ENCODE measurements at places on chromosomes 5 and 9.

GRCh38 chr9:116179568-116179967 lies 26.0 kb downstream of the PAPPA start:
- no peak for DNase-seq

DNA sequence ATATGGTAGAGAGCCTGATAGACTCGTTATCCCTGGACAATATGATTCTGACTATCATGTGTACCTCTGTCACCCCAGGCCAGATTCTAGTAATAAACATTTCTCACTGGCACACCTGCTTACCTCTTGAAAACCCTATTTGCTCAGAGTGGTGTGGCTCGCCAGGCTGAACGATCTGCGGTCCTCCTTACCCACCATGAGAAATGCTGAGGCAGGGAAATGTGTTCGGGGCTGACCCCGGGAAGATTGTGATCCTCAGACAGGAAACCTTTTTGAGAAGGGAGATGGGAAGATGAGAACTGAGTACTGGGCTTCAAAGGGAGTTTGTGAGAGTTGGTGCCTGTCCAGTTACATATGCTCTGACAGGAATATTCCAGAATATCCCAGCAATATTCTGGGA lies 10.7 kb upstream of the PRXL2C start:
- DNase-seq = no peak

GRCh38 chr5:171808951-171809350 lies 23.3 kb downstream of the SMIM23 start:
- no peak for DNase-seq

DNA sequence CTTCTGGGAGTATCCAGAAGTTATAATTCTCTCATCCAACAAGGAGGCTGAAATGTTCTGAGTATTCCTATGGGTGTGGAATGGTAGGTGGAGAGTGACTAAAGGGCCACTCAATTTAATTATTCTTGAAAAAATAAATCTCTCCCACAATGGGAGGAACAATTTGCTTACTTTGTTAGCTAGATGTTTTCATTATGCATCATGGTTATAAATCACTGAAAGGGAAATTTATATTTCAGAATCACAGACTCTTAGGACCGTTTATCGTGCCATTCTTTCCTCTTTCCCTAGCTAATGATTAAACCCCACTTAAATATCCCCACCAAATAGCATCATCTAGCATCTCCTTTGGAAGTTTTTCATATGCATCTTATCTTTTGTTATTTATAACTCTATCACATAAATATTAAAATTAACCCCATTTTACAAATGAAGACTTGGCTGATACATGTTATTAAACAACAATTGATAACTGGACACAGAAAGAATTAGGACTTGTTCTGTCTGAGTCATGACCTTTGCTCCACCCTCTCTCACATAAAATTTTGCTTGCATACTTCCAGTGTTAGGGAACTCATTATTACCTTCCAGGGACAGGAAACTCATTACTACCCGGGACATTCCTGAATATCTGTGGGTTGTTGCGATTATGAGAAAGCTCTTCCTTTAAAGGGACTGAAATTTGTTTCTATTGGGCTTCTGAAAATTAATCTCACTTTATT lies 94.9 kb upstream of the NMUR2 start:
- no peak for DNase-seq

DNA sequence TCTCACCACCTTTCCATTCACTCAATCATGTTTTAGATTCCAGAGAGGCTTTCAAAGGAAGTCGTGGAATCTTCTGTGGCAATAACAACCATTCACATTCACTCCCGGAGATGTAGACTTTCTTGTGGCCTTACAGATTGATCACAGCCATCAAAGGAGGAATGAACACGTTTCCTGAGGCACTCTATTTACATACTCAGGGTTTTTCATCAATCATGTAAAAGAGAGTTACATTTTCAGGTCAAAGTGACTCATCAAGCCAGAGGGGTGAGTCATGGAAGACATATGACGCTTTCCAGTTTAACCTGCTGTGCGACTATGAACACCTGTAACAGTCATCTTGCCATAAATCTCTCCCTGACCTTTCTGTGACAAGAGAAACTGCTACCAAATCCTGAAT lies 39.3 kb upstream of the RAD23B start:
- DNase-seq = peak; percentile 62

DNA sequence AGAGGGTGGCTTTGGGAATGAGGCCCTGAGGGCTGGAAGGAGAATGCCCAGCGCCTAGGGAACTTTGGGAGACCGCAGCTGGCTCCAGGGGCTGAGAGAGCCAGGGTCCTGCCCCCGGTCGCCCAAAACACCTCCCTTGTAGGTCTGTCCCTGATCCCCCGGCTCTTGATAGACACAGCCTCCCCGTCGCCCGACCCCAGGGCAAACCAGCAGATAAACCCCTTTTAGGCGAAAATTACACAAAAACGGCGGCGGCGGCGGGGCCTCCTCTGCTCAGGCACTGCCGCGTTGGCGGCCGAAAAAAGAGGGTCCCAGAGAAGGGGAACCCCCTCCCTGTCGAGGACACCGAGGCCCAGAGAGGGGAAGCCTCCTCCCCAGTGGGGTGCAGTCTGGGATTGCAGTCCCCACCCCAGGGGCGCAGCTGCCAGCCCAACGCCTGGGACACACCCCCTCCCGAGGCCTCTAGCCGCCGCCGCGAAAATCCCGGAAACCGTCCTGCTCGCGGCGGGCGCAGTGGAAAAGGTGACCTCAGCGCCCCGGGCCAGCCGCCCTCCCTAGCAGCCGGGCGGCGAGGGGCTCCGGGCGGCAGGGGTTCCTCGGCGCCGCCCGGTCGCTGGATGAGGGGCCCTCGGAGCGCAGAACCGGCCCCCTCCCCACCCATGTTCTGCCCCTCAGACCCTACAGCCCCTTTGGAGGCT lies 3.1 kb upstream of the BARX1 start:
- DNase-seq = no peak

- peak; percentile 67 for DNase-seq
Measured at GRCh38 chr9:16824545-16825330, 45.7 kb downstream of the BNC2 start.

GRCh38 chr5:9126490-9126889 lies 419.4 kb downstream of the SEMA5A start:
- DNase-seq = no peak

GRCh38 chr5:65327582-65327981 lies 154.1 kb downstream of the ADAMTS6 start:
- DNase-seq = peak; percentile 3

DNA sequence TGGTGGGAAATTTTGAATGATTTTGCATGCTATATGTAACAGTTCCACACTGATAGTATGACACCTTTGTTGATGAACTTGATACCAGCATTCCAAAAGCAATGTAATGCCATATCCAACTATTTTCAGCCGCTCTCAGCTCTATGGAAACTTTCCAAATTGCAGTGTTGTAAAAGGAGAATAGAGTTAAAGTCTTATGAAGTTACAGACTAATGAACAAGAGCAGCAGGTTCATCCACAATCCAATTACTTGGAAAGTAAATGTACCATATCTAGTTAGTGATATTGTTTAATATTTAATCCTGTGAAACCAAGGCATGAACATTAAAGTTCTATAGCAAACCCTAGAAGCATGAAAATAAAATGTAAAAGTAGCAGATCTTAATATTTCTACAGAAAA lies 418.2 kb downstream of the TUSC1 start:
- DNase-seq = no peak

DNA sequence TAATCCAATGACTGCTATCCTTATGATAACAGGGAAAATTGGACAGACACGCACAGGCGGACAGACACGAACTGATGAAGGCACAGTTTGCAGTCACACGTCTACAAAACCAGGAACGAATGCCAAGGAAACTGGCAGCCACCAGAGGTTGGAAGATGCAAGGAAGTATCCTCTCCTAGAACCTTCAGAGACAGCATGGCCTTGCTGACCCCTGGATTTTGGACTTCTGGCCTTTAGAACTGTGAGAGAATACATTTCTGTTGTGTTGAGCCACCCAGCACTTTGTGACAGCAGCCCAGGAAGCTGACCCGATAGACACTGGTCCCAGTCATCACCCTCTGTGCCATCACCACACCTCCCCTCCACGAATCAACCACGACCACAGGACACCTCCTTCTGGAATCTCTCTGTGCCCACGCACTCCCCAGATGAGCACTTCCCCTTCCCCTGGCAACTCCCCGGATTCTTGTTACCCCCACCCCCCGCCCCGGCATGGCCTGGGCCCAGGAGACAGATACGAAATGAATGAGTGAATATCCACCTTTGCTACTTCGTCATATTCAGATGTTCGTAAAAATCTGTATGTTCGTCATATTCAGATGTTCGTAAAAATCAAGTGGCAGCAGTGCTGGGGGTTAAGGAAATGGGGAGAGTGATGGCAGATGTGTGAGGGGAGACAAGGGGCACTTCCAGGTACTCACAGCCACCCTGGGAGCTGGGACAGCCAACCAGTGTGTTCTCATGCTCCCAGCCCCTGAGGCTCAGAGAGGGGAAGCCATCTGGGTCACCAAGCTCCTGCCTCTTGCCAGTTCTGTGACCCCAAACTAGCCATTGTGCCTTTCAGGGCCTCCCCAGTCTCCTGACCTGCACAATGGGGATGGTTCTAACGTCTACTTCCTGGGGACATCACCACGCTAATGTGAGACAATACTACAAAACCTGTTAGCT lies 18.5 kb downstream of the GBGT1 start:
- DNase-seq = no peak

DNA sequence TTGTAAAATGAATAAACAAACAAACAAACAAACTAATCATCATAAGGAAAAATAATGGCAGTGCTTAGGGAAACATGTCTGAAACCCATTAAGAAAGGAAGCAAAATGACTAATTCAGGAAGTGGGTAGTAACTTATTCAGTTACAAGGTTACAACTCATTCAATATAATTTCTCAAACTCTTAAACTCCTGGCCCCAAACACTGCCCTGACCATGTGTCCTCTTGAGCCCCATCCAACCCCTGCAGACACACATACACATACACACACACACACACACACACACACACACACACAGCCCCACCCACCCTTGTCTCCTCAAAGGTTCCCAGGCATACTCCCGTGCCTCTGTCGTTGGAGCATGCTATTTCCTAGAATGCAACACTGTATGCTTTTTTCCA lies 193.9 kb downstream of the SEC61B start:
- peak; percentile 49 for DNase-seq

DNA sequence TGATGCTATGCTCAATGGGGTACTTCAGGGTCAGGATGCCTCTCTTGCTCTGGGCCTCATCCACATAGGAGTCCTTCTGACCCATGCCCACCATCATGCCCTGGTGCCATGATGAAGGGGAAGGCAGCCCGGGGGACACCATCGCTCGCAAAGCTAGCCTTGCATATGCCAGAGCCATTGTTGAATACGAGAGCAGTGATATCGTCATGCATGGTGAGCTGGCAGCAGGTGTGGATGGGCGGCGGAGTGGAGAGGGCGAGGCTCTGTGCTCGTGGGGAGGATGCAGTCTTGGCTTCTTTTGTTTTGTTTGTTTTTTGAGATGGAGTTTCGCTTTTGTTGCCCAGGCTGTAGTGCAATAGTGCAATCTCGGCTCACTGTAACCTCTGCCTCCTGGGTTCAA lies 17.2 kb upstream of the SPZ1 start:
- no peak for DNase-seq

DNA sequence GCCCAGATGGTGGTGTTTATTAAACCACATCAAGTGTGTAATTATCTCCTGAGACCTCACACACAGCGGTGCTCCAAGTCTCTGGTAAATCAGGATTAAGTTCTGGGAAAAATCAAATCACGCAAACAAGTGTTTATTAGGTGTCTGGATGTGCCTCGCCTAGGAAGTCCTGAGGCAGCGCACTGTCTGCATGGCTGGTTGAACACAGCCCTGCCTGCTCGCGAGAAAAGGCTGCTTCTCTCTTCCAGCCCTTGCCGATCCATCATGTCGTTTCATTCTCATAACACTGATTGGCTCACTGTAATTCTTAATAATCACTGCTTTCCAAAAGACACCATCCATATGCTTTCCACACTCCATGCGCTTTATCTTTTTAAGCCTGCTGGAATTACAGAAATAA lies 229.6 kb upstream of the DAP start:
- DNase-seq = no peak

DNA sequence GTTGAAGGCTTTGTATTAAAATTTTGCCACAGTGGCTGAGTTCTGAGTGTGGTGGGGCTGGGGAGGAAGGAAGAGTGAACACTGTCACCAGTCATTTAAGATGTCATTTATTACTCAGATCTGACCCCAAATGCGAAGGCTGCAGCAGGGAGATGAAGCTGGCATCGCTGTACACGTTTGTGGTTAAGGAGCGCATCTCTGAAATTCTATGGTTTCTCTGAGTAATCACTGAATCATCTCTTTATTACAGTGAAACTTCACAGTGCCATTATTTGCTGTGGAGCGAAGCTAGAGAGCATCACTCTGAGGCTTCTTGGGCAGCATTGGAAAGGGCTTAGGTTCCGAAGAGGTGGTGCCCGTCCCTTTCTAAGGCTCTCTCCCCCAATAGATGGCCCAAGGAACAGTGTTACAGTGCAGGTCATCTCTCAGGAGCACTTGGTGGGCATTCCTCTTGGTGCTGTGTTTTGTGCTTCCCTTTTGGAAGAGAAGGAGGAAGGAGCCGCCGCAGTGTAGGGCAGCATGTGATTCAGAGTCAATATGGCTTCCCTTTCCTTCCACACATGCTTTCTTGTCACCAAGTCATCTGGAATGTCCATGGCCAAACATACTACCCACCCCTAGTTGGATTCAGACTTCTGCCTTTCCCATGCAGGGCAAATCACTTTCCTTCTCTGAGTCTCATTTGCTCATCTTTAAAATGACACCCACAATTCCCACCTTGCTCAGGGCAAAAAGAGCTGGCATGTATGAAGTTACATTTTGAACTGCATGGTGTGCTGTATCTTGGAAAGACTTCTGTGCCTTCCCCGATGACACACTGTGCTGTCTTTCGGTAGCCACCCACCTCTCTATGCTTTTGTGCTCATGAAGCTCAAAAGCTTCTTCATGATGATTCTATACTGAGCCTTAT lies 9.3 kb upstream of the TEX48 start:
- DNase-seq = peak; percentile 88

- DNase-seq = peak; percentile 69
Measured at GRCh38 chr5:134184155-134185135, 7.7 kb upstream of the SKP1 start.

DNA sequence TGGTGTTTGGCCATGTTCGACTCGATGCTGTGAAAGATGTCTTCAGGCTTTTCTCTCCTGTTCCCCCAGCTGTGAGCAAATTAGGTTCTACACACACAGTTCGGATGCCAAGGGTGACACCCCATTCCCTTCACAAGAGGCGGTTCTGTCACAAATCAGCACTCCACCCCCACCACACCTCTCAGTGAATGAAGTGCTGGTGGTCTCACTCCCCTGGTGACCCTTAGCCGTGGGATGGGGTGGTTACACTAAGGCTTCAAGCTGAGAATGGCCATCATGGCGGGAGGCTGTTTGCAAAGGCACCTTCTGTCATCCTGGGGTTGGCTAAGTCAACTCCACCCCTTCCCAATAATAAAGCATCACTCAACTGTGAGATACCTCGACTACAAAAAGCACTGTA lies 26.4 kb downstream of the AMBP start:
- no peak for DNase-seq

Data from mesenchymal stem cell (in vitro differentiated cells and primary cell).